ENCODE measurements at places on chromosomes 3 and 15.

DNA sequence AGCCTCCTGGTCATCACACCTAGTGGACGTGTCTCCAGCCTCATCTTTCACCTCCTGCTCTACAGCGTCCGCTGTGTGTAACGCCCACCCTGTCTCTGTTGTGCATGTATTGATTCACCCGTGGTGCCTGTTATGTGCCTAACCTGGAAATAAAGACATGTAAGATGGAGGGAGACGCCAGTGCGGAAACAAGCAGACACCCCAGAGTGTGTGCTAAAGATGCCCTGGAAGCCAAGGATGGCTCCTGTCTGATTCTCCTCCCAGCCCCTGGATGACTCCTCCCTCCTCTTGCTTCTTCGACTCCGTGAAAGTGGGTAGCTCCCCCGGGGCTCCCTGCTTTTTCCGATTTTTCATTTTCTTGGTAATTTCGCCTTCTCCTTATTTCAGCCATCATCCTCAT, 241.8 kb downstream of the ADAMTS17 start:
- DNase-seq: no peak

- DNase-seq: peak; percentile 10
Observed at GRCh38 chr15:45469441-45469840, 53.1 kb downstream of the SLC30A4 start.

DNA sequence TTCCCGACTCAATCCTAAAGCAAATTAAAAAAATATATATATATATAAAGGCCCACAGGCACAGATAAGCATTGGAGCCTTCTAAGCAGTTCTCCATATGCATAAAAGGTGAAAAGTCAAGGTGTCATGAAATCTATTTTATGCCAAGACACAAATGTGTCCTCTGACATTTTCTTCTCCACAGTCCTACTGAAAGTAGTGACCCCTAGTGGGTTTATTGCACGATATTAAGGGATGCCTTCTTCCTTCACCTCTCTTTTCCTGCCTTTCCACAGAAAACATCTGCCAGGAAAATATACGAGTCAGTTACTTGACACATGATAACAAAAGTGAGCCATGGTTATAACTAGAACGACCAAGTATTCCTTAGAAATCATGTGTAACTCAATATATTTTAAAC, 303.2 kb downstream of the TIGIT start:
- DNase-seq: no peak

- no peak for DNase-seq
Observed at GRCh38 chr3:134693804-134694203, 43.0 kb upstream of the KY start.

- DNase-seq: no peak
Observed at GRCh38 chr3:16607718-16608117, 2.5 kb upstream of the DAZL start.

DNA sequence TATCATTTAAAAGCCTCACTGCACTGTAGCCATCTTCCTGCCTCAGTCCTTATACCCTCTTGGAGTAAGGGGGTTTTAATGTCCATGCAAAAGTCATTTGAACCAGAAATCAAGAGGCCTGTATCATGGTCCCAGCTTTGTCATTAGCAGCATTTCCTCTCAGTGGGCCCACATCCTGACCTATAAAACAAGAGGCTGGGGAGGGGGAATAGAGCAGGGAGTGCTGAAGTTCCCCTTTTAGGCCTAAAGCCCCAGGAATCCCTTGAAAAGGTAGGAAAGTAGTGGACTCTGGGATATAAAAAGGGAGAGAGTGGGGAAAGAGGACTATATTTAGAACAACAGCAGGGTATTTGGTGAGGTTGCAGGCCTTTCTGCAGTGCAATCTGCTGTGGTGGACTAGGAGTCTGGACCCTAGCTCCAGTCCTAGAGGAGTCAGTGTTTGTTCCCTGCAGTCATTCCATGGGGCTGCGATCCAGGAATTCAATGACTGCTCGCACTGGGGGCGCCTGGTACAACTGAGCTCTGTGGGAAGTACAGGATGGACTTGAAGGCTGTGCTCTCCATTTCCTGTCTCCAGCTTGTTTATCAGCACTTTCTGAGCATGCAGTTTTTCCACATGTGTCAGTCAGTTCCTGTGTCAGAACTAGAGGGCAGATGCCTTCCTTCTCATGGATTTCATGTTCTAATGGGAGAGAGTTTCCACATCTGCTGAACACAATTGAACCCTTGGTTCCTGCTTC, 46.8 kb downstream of the PDHB start:
- DNase-seq: no peak

DNA sequence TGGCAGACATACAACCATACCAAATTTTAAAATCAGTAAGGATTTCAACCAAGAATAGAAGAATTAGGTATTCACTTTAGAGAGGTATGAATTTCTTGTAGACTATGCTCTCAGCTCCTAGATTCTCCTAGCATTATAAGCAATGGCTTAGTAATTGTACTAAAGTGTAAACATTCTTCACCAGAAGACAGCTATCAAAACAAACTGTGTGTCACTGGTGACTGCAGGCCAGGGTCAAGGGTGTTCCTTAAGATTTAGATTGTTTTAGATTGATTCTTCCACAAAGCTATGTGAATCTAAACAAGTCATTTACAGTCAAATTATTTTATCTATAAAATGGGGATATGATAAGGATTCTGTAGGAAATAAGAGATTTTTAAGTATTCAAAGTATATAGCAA, 23.1 kb upstream of the GP5 start:
- no peak for DNase-seq

GRCh38 chr3:149114458-149114857, 15.0 kb upstream of the HPS3 start:
- no peak for DNase-seq

DNA sequence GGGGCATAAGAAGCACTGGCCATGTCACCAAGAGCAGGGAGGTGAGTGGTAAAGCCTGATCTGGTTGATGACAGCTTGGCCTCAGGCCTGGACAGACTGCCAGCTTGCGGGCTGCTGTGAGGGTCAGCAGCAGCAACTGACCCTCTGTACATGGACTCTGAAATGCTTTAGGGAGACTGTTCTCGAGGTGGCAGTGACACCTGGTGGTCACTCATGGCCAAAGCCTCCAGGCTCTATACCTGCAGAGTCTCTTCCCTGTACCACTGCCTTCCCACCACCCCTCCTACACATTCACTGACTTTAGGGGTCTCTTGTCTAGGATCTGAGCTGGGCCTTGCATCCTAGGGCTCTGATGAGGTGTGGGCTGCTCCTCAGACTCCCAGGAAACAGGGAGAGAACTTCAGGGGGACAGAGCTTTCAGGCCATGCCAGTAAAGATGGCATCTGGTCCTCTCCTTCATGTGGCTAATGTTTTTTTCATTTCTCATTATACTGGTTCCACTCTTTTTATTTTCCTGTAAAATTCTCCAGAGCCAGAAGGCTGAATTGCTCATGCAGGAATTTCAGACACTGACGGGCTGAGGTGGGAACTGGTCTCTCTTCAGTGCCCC, 17.2 kb upstream of the TIMP4 start:
- peak; percentile 28 for DNase-seq

DNA sequence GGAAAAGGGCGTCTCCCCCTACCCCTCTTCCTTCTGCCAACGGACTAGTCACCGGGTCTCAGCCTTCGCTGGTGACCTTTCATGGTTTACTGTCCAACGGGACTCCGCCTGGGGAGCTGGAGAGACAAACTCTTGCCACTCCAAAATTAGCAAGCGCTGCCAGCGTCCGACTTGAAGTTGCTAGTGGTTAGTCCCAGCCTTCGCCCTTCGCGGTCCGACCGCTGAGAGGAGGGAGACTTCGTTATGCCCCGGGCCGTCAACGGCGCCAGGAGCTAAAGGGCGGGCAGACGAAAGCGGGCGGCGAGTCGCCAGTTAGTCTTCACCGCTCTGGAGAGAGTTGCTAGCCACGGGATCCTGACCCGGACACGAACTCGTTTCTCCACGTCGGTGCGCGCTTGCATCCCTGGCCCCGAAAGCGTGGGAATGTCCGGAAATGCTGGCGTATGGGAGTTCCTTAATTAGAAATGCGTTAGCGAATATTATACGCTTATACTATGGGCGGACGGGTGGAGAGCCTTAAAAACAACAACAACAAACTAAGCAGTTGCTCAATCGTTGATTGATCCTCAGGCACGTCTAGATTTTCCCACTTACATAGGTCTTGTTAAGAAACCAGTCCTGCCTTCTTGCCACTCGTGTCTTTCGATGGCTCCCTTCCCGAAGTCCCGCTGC, 716 bp downstream of the SMC4 start:
- peak; percentile 57 for DNase-seq

- no peak for DNase-seq
Observed at GRCh38 chr3:196047391-196048030, 34.4 kb downstream of the TFRC start.

GRCh38 chr15:46344115-46344724, 709.4 kb downstream of the SQOR start:
- DNase-seq: no peak

- no peak for DNase-seq
Observed at GRCh38 chr15:42359985-42360384, 684 bp downstream of the CAPN3 start.

DNA sequence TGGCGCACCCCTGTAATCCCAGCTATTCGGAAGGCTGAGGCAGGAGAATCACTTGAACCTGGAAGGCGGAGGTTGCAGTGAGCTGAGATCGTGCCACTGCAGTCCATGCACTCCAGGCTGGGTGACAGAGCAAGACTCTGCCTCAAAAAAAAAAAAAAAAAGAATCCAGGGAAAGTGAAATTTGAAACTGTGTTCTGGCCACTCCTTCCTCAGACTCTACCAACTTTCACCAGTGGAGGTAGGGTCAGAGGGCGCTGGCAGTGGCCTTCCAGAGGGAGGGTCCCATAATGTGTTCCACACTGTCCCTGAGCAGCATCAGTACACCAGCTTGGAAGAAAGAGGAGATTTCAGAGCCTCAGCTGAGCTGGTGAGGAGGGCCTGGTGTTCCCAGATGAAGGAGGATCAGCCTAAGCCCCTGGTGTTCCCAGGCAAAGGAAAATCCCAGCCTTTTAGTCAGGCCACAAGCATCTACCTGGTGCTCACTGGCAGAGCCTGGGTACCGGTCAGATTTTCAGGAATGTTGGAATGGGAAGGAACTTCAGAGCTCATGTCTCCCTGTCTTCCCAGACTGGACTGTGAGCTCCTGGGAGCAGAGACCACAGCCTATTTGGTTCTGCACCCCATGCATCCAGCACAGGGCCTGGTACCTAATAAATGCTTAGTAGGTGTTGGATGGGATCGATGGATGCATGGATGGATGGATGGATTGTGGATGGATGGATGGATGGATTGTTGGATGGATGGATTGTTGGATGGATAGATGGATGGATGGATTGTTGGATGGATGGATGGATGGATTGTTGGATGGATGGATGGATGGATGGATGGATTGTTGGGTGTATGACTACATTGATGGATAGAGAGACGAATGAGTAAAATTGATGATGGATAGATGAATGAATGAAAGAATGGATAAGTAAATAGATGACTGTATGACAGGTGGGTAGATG, 117.9 kb downstream of the CORO2B start:
- DNase-seq: no peak

DNA sequence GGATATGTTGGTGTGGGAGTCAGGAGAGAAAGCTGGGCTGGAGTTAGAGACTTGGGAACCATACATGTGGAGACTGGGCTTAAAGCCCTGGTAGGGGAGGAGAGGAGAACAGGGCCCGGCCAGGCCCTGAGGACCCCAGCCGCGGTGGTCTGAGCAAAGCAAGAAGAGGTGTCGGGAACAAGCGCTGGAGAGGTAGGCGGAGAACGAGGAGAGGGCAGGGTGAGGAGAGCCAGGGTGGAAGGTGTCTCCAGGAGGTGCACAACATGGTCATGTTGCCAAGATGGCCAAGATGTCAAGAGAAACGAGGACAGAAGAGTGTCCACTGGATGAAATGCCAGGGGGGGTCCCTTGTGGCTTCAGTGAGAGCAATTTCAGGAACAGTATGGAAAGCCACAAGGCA, 5.5 kb downstream of the CHAC1 start:
- DNase-seq: no peak

- peak; percentile 61 for DNase-seq
Observed at GRCh38 chr15:65077981-65078352, 1.4 kb downstream of the KBTBD13 start.

- DNase-seq: no peak
Observed at GRCh38 chr3:24492971-24493551, 1.6 kb downstream of the THRB start.

Measured in activated CD8-positive, alpha-beta T cell treated with anti-CD3 and anti-CD28 coated beads, Interleukin-2, amount 10 ng/mL, durations not matched to agents 7 days and 5 days (primary cell).